ENCODE measurements at places on chromosomes 2 and 18.

DNA sequence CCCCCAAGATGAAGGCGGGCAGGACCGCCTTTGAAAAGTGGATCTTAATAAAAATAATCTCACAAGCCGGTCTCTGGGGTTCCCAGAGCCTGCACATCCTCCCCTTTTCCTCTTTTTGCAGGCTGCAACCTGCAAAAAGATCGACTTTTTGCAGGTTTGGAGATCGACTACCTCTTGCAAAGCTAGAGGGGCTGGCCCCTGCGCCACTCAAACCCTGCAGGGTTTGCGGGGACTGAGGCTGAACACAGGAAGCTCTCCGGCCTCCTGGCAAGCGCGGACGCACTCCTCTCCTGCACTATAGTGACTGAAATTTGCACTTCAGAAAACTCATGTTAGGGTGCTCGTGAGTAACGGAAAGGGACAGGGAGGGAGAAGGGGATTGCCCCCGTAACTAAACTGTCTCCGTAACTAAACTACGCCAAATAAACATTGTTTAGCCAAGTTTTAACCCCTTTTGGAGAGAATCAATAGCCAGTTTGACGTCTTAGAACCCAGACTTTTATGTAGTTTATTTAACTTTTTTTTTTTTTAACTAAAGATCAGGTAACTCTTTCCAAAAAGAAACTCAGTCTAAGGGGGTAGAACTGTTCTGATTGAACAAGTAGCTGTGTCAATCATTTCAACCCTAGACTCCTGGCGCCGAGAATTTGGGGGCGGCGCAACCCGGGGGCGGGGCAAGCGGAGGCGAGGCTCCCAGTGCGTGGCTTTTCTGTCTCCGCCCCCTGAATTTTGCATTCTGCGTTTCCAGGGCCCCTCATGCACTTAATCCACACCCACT is 2.5 kb downstream of the IGFBP5 start:
- peak; percentile 36 for DNase-seq

DNA sequence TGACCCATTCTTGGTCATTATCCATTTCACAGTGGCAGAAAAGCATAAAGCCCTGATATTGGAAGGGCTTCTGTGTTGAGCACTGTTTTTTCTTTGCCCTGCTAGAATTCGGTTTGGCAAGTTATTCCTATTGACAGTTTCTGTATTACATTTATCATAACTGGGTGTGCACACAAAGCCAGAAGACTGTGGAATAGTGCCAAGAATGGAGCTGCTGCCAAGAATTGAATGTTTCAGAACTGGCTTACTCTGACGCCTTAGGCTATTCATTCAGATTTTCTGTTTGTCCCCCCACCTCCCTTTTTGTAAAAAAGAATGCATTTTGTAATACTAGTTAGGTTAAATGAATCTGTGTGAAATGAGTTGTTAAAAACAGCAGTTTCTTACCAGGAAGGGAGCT is 12.7 kb downstream of the KDM3A start:
- DNase-seq = no peak

- no peak for DNase-seq
Observed at GRCh38 chr18:57110290-57110689, 36.6 kb upstream of the BOD1L2 start.

GRCh38 chr18:47978141-47978540 is 47.7 kb upstream of the SMAD2 start:
- DNase-seq = no peak

- no peak for DNase-seq
Observed at GRCh38 chr2:173043476-173043875, 32.2 kb upstream of the MAP3K20 start.

DNA sequence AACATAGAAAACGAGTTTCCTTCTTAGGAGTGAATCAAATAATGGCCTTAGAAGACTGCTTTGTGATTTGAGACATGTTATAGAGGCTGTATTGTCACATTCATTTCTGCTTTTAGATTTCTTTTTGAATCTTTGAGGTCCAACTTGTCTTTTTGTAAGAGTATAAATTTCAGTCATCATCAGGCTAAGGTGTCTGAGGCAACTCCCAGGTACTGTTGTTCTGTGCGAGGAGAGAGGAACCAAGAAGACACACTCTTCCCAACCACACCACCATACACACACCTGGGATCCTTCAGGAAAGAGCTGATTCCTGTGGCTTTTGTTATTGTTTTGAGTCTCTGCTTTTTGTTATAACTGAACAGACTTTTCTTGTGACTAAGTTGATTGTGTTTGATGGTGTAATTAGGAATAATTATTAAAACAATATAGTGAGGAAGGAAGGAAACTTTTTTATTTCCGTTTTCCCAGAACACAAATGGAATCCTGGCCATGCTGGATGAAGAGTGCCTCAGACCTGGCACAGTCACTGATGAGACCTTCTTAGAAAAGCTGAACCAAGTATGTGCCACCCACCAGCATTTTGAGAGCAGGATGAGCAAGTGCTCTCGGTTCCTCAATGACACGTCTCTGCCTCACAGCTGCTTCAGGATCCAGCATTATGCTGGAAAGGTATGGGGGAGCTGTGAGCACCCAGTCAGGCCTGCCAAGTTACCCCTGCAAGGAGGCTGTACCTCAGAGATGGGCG is 140.4 kb downstream of the MYO1B start:
- DNase-seq = no peak

GRCh38 chr18:46751882-46752281 is 5.0 kb downstream of the ST8SIA5 start:
- no peak for DNase-seq

DNA sequence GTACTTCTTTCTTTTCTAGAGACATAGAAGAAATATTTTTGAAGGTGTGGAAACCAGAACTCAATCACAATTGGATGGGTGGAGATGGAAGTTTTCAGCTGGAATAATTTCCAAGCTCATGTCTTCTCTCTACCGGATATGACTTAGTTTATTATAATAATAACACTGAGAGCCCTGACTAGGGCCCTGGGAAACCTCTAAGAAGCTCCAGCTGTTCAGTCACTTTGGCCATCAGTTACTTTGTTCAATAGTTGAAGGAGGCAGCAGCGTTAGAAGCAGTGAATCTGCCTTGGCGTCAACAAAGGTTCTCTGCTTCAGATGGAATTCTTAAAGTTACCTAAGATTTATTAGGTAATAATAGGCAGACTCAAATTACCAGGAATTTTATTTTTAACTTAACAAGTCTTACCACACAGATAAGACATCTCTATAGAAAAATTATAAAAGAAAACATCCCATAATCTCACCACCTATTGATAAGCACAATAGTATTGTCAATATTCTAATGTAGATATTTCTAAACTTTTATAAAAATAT is 293.8 kb upstream of the CHAC2 start:
- no peak for DNase-seq

Measured in nucleus accumbens (tissue), 56 donors.